ENCODE measurements at places on chromosomes 4 and X.

DNA sequence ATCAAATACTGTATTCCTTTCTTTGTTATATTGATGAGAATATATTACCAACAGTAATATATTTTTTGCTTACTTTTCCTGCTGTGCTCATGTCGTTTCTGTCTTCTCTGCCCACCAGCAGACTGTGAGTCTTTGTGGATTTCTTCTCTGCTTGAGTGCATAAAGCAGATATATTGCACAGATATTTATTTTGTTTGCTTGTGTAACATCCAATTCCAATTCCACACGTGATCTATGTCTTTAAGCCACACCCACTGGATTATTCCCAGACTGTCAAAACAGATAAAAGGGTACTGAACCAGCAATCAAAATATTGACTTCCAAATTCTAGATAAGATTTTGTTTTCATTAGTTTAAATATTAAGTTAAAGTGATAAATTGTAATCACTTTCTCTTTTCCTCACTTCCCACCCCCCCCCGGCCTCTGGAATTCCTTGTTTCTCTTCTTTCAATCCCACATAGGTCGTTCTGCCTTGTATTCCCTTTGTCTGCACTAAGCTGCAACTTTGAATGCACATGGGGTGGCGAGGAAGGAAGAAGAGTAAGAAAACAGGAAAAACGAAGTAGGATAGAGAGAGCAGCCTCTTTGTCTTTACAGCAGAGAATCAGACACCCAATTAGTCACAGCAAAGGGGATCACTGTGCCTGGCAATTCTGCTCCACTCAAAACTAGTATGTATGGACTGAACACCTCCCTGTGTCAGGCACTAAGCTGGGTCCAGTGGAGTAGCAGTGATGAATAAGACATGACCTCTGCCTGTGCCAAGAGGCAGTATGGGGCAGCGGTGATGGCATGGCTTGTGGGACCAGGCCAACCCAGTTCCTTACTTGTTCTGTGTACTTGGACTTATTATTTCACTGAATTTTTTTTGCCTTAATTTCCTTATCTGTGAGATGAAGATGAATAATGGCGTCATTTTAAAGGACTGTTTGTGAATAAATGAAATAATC is at the start of gene ADH1B:
TSS of gene ADH1B (minus strand) at position 161 of the 951 bp plus-strand sequence. CDS start at position 91, 70 bp downstream.
- no peak for DNase-seq

- DNase-seq = no peak
These were observed 129.7 kb upstream of the SMAD1 start for GRCh38 chr4:145351922-145352321.

DNA sequence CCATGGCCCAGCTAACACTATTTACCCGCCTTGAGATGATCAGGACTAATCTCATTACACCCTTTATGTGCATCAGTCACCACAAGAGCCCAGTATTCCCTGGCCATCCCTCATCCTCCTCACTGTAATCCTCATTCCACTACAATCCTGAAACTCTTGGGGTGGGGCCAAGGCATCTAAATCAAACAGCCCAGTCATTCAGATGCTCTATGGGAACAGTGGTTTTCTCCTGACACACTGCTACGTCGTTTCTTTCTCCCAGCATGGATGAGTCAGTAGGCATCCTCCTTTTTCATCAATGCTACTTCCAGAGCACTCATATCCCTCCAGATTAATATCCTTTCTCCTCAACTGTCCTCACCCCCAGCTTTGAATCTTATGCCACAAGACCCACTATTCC is 5.6 kb downstream of the SDAD1 start:
- no peak for DNase-seq

- no peak for DNase-seq
These were observed 28.7 kb downstream of the EFHC2 start for GRCh38 chrX:44314808-44315207.

DNA sequence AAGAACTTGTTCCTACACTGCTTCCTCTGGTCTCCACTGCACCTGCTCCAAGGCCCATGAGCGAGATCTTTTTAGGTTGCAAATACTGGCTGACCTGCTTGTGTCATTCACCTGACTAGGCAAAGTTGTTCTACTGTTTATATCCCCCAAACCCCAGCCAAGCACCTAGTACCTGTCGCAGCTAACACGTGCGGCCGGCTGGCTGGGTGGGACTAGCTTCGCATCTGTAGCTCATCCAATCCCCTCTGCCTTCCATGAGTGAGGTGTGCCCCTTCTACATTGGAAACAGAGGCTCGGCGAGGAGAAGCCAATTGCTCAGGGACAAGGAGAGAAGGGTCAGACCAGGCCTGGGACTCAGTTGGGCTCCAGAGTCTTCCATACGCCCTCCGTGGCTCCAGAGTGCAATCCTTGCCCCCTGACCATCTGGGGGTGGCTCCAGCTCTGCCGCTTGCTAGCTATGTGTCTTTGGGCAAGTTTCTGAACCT is 86.5 kb downstream of the WFS1 start:
- DNase-seq = no peak

GRCh38 chr4:86159216-86159615 is 200.6 kb downstream of the MAPK10 start:
- no peak for DNase-seq

GRCh38 chrX:43553257-43553656 is 102.8 kb upstream of the MAOA start:
- DNase-seq = no peak

- DNase-seq = no peak
These were observed 129.2 kb upstream of the WDR1 start for GRCh38 chr4:10245751-10246150.

DNA sequence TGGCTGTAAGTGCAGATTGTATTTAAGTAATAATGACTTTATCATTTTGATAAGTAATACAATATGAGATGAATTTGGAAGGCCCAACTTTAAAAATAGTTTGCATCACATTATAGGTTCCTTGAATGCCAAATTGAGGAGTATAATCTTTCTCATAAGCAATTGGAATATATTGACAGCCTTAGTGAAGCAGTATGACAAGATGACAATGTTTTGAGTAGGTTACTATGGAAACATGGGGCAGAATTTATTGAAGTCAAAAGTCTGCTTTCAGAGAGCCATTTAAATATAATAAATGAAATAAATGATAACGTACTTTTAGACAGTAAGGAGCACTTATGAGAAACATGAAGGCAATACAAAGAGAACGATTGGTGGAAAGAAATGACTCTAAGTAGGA is 776.4 kb downstream of the TECRL start:
- no peak for DNase-seq

DNA sequence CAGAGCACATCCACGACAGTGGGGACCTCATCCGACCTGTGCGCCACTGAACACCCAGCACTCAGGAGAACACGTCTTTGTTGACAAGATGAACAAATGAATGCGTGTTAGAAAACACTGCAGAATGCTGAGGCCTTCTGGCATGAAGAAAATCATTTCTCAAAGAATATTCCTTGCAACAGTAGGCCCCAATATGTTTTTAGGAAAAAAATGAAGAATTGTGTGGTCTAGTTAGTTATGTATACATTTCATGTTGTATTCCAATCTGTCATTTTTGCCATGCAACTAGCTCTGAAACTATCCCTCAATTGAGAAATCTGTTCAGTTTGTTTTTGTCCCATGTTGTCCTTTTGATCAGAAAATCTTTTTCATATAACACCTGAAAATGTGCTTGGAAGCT is 77.4 kb upstream of the MAD2L1 start:
- no peak for DNase-seq

- no peak for DNase-seq
These were observed 38.8 kb upstream of the UGDH start for GRCh38 chr4:39565878-39566600.

GRCh38 chrX:153527208-153527607 is 9.8 kb downstream of the ATP2B3 start:
- no peak for DNase-seq

GRCh38 chr4:102734591-102735385 is 26.0 kb downstream of the MANBA start:
- no peak for DNase-seq

DNA sequence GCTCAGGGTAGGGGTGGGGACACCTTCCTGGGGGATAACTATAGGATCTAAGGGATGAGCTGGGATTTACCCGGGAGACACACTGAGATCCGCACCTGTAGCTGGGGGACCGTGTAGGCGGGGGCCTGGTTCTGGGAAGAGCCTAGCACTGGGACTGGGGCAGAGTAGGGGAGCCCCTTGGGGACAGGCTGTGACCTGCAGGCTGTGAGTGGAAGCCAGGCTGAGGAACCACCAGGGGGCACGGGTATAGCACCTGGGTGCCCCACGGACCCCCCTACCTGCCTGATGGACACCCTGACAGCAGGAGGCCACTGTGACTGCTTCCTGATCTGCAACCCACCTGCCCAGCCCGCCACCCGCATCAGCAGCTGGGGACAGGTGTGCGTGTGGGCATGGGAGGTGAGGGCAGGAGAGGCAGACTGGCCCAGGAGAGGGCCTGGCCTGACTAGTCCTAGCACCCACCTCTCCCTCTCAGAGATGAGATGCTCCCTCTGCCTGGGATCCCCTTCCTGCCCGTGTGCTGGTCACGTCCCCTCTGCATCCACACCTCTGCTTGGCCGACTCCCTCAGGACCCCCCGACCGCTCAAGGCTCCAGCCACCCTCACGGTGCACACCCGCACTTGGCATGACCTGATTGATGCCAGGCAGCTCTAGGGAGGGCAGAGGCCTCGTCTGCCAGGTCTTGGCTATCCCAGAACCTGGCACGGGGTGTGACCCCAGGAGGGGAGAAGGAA is 94.2 kb upstream of the NKX1-1 start:
- no peak for DNase-seq

DNA sequence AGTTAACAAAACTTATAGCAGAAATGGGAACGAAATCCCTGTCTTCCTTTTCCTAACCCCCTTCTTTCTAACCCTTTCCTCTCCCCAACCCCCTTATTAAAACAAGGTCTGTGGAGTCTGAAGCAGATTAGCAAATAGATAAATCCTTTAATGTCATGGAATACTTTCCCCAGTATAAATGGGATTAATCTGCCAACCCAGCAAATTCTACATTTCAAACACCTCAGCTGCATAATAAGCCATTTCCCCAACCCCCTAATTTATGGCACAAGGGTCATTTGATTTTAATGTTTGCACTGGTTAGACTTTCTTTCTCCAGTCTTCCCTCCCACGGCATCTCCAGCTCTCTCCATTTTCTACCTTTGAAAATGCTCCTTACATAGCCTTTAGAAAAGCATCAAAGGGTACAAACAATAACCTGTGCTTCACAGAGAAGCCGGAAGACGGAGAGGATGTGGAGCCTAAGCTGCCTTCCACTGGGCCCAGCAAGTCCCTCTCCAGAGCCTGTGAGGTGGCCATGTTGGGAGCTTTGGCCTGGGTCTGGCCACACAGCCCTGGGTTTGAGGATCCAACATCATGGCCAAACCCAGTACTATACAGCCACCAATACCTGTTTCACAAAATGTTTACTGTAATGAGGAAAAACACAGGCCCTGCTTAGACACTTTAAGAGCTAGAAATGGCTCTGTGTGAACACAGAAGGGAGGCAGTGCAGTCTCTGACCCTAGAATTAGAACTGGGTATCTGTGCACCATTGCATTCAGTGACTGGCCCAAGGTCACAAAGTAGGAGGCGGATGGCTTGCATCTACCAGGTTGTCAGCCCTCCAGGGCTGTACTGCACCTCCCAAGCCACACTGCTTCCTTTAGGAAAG is 56.9 kb upstream of the SPRY1 start:
- no peak for DNase-seq

DNA sequence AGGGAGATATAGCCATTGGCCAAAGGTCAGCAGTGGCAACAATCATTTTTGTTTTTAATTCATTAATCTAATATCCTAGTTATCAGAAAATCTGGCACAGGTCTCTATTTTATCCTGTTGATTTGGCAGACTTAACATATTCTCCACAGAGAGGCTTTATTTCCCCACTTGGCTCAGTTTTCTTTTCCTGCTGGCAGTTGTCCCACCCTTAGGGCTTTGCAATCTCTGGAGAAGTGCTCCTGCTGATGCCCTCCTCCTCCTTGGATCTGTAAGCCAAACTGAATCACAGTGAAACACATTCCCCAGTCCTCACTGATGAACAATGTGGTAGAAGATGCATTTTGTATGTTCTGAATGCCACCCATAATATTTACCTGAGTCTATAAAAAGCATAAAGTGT is 889.7 kb downstream of the PDHA2 start:
- no peak for DNase-seq

All from stimulated activated CD8-positive, alpha-beta memory T cell treated with anti-CD3 and anti-CD28 coated beads, Interleukin-15, amount 100 ng/mL, for 1 hour (primary cell).